Kidney (tissue), 22 donors: ENCODE measurements at places on chromosomes 16 and 17. TPM values are rescaled to one million over a fixed set of nuclear protein-coding genes. Genes with fewer than 3 reads are reported as not detected.
A peak's percentile ranks its signal among the peaks of the same experiment; 100 is the strongest.

TIMP2 gene
- 172 TPM for total RNA-seq

MYH13 gene
- total RNA-seq: not detected

DNA sequence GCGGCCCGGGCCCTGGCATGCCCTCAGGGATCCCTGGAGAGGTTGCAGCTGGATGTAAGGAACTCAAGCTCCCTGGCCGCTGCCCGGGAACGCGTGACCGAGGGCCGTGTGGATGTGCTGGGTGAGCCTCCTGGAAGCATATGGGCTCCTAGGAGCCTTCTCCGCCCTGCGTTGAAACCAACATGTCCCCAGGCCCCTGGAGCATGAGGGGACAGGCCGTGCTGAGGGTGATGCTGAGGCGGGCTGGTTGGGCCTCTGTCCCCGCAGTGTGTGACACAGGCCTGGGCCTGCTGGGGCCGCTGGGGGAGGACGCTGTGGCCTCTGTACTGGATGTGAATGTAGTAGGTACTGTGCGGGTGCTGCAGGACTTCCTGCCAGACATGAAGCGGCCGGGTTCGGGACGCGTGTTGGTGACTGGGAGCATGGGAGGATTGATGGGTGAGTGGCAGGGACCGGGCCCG lies 5.7 kb upstream of the HSD17B1 start:
- no peak for DNase-seq
- H3K27me3 ChIP-seq: no peaks in the 10 kb centered on the region
- no peaks in the 10 kb centered on the region for H3K36me3 ChIP-seq

DNASE1L2 gene
- total RNA-seq: 0.88 TPM

OR3A3 gene
- total RNA-seq: not detected

GRCh38 chr17:77725846-77726245 lies 232.7 kb upstream of the TNRC6C start:
- DNase-seq: no peak
- H3K36me3 ChIP-seq: no peaks in the 10 kb centered on the region
- H3K4me1 ChIP-seq: no peaks in the 10 kb centered on the region

GRCh38 chr16:65116216-65116615 lies 5.6 kb downstream of the CDH11 start:
- H3K36me3 ChIP-seq: no peaks in the 10 kb centered on the region
- DNase-seq: no peak
- no peaks in the 10 kb centered on the region for H3K27me3 ChIP-seq
- no peak overlapping the region for H3K27ac ChIP-seq

- H3K4me3 ChIP-seq: peak within 1 kb of the TSS; percentile 87
- no peaks in the 10 kb centered on the region for H3K4me1 ChIP-seq
- H3K27ac ChIP-seq: peak within 1 kb of the TSS; percentile 97
- H3K36me3 ChIP-seq: no peaks in the 10 kb centered on the region
Observed at GRCh38 chr16:50152807-50153595, at the start of gene TENT4B. TSS of gene TENT4B (plus strand) at chr16:50153306. CDS start at chr16:50153622, 316 bp downstream.

DNA sequence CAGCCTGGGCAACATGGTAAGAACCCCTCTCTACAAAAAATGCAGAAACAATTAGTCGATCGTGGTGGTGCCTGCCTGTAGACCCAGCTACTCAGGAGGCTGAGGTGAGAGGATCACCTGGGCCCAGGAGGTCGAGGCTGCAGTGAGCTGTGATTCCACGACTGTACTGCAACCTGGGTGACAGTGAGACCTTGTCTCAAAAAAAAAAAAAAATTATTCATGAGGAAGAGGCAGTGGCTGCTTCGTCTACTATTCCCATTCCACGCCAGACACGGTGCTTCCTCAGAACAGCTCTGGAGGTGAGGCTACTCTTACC lies 52.2 kb upstream of the GSE1 start:
- peaks cover 57% of the 10 kb centered on the region for H3K4me1 ChIP-seq
- no peak overlapping the region for H3K4me3 ChIP-seq
- H3K36me3 ChIP-seq: no peaks in the 10 kb centered on the region
- no peak overlapping the region for H3K27ac ChIP-seq

GRCh38 chr16:56348168-56349085 lies 76.9 kb downstream of the AMFR start:
- H3K27me3 ChIP-seq: no peaks in the 10 kb centered on the region
- H3K4me1 ChIP-seq: no peaks in the 10 kb centered on the region
- no peak for DNase-seq
- H3K27ac ChIP-seq: no peak overlapping the region
- no peaks in the 10 kb centered on the region for H3K36me3 ChIP-seq

LRRC37A gene
- 3.1 TPM for total RNA-seq

SMPD3 gene
- 0.72 TPM for total RNA-seq

DNA sequence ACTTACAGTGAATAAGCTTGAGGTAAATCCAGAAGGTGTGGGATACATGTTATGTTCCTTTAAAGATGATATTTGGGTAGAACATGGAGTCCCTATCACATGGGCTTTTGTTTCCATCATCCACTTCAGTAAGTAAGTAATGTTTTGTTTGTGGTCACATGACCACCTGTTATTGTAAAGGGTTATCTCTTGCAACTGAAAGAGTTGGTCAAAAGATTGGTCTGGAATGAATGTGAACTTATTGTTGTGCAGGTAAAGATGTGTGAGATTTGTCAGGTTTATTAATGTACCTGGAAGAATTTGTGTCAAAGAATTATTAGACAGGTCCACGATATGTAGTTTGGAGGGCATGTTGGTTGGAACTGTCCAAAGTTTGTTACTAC lies 1.6 kb downstream of the OMG start:
- no peaks in the 10 kb centered on the region for H3K36me3 ChIP-seq
- H3K4me3 ChIP-seq: no peak overlapping the region
- no peaks in the 10 kb centered on the region for H3K27me3 ChIP-seq
- DNase-seq: no peak
- no peak overlapping the region for H3K27ac ChIP-seq

DNA sequence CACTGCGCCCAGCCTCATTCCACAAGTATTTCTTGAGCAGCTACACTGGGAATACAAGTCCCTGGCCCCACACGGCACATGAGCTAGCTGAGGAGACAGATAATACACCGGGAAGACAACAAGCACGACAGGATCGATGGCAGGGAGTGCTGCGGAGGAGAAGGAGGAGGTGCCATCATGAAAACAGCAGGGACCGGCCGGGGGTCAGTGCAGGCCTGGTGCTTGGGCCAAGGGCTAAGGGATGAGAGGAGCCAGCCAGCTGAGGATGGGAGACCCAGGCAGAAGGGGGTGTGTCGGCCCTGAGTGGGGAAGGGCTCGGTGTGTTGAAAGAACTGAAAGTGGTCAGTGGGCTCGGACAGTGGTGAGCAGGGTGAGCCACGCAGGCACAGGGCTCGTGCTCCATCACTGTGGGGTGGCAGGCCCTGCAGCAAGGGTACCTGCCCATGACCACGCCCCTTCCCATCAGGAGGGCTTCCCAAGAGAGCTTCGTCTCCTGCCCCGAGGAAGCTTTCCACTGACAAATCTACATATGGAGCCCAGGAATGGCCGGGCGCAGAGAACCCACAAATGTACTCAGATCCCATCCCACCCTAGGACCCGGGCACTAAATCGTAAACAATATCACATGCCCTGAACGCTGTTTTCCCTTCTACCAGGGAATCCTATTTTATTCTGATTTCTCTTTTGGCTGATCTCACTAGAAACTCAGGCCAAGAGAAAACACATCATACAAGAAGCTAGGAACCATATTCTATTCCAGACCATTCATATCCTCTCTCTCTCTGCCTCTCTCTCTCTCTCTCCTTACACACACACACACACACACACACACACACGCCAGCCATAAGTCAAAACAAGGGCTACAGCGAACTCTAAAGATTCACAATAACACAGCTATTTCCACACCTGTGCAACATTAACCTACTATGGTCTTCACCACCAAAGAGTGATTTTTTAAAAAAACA lies 50.7 kb upstream of the TNRC6C start:
- H3K27me3 ChIP-seq: no peaks in the 10 kb centered on the region
- H3K36me3 ChIP-seq: no peaks in the 10 kb centered on the region
- H3K4me3 ChIP-seq: no peak overlapping the region
- H3K4me1 ChIP-seq: no peaks in the 10 kb centered on the region

ZC3H7A gene
- 59.5 TPM for total RNA-seq

MPO gene
- total RNA-seq: 0.47 TPM

DNA sequence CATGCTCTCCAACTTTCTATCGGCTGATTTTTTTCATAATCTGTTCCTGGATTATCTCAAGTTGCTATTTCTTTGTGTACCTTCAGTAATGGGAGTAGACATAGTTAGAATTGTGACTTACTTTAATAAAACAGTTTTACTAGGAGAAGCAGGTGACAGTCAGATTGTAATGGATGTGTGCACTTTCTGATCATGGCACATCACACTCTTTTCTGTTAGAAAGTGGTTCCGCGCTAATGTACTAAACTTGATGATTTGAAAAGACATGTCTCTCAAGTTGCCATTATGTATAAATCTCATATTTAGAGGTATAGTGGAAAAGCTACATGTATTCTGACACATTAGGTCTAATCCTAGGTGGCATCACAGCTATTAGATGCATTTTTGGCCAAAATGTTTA lies 121.3 kb upstream of the CDH8 start:
- no peak for DNase-seq
- no peaks in the 10 kb centered on the region for H3K36me3 ChIP-seq
- no peak overlapping the region for H3K27ac ChIP-seq
- H3K27me3 ChIP-seq: no peaks in the 10 kb centered on the region
- no peaks in the 10 kb centered on the region for H3K4me1 ChIP-seq
- H3K4me3 ChIP-seq: no peak overlapping the region

DNA sequence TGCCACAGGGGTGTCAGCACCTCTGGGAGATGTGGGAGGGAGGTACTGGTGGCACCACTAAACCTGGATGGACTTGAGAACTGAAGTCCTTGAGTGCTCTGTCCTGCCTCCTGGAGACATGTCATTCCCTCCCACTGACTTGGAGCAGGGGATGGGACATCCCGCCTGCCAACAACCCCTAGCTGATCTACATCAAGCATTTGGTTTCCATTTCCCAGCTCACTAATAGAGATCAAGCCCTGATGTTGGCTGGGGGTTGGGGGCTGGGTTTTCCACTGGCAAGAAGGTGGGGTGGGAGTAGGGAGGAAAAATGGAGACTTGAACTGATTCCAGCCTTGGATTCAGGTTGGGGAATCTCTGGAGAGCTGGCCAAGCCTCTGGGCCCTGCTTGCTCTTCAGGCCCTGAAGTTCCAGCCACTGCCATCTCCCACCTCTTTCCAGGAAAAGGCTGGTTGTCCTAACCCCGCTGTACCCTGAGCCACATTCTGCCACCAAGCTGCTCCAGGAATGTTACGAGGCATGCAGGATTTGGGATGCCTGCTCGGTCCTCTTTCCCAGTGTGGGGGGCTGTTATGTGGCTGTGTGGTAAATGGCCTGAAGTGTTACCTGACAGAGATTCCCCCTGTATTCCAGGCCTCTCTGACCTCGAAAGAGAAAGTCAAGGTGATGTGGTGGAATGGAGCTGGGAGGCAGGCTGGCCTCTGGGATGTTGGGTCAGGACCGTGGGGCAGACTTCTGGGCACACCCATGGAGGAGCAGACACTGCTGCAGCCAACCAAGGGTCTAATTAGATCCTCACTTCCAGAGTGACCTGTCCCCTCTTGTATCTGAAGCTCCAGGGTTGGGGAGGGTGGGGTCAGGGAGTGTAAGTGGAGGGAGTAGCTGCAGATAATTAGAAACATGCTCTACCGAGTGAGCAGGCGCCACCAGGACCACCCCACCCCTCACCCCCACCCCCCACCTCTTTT lies 16.7 kb downstream of the IGFBP4 start:
- no peak overlapping the region for H3K4me3 ChIP-seq
- no peak overlapping the region for H3K27ac ChIP-seq
- H3K4me1 ChIP-seq: peaks cover 50% of the 10 kb centered on the region
- no peaks in the 10 kb centered on the region for H3K36me3 ChIP-seq
- DNase-seq: no peak

GRCh38 chr16:8795091-8795490 lies 2.3 kb downstream of the TMEM186 start:
- H3K27ac ChIP-seq: no peak overlapping the region
- no peak overlapping the region for H3K4me3 ChIP-seq
- H3K27me3 ChIP-seq: no peaks in the 10 kb centered on the region
- peaks cover 13% of the 10 kb centered on the region for H3K4me1 ChIP-seq

GRCh38 chr16:18804540-18804939 lies 3.2 kb upstream of the ARL6IP1 start:
- no peaks in the 10 kb centered on the region for H3K4me1 ChIP-seq
- no peak overlapping the region for H3K4me3 ChIP-seq
- no peaks in the 10 kb centered on the region for H3K36me3 ChIP-seq
- no peaks in the 10 kb centered on the region for H3K27me3 ChIP-seq
- H3K27ac ChIP-seq: no peak overlapping the region

GRCh38 chr17:28849281-28849680 lies 5.5 kb upstream of the ERAL1 start:
- no peaks in the 10 kb centered on the region for H3K36me3 ChIP-seq
- no peak overlapping the region for H3K4me3 ChIP-seq

GRCh38 chr17:61189968-61190367 lies 209.7 kb upstream of the TBX2 start:
- DNase-seq: no peak
- H3K36me3 ChIP-seq: no peaks in the 10 kb centered on the region
- H3K4me3 ChIP-seq: no peak overlapping the region
- H3K27me3 ChIP-seq: no peaks in the 10 kb centered on the region
- no peaks in the 10 kb centered on the region for H3K4me1 ChIP-seq

DNA sequence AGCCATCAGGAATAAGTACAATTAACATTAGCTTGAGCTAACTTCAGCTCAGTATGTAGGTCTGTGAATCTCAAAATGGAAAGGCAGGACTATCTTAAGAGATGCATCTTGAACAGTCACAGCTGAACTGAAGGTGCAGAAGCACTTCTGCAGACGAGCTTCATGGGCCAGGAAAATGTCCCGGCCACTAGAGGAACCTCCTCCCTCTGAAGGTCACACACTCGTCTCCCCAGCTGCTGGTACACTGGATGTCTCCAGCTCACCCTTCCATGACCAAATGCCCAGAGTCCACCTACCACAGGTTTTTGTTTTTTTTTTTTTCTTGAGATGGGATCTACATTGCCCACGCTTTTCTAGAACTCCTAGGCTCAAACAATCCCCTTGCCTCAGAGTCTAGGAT lies 33.2 kb downstream of the WDR59 start:
- H3K4me3 ChIP-seq: no peak overlapping the region
- no peak for DNase-seq
- H3K36me3 ChIP-seq: peaks cover 3% of the 10 kb centered on the region
- no peaks in the 10 kb centered on the region for H3K27me3 ChIP-seq

HS3ST6 gene
- total RNA-seq: 0.19 TPM

CBX8 gene
- 6.2 TPM for total RNA-seq

GRCh38 chr16:88882358-88883030 lies 16.0 kb upstream of the PABPN1L start:
- no peaks in the 10 kb centered on the region for H3K4me1 ChIP-seq
- H3K36me3 ChIP-seq: no peaks in the 10 kb centered on the region
- no peak overlapping the region for H3K27ac ChIP-seq
- H3K27me3 ChIP-seq: no peaks in the 10 kb centered on the region
- DNase-seq: no peak

- H3K27ac ChIP-seq: no peak overlapping the region
- H3K36me3 ChIP-seq: no peaks in the 10 kb centered on the region
- H3K4me1 ChIP-seq: peaks cover 5% of the 10 kb centered on the region
- no peak overlapping the region for H3K4me3 ChIP-seq
Observed at GRCh38 chr16:17307504-17307903, 163.3 kb downstream of the XYLT1 start.
